ENCODE measurements at places on chromosomes 13 and 19. TPM values are rescaled to one million over a fixed set of nuclear protein-coding genes. Genes with fewer than 3 reads are reported as not detected.

The ETV2 gene
- total RNA-seq: under 0.01 TPM

DNA sequence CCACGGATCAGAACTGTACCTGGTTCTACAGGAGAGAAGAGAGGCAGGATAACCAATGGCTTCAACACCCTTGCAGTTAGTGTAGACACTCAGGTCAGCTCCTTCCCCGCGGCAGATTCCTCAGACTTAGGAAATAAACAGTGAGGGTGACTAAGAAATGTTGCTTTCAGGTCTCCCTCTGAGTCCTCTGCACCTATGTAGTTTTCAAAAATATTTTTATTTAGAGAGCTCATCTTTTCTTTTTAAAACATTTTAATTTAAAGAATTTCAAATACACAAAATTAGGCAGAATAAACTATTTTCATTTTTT, 195.2 kb downstream of the KLF12 start:
- DNase-seq: no peak

The SYNGR4 gene
- not detected for total RNA-seq

The APLP1 gene
- 1.8 TPM for total RNA-seq

The ADGRE1 gene
- total RNA-seq: not detected

GRCh38 chr13:89554801-89555200, 1792.7 kb upstream of the MIR17HG start:
- no peak for DNase-seq

DNA sequence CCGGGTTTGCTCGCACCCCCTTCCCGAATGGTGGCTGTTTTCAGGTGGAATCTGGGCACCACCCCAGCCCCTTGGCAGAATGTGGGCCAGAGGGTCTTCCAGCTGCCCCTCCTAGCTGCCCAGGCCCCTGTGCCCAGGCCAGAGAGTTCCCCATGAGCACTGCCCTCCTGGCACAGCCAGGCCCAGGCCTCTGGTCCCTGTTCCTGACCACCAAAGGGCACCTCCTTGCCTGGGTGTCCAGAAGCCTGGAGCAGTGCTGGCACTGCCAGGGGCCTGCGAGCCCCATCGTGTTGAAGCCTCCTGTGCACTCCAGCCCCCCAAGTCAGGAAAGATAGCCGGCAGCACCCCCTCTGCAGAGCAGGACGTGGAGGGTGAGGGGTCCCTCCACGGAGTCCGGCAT, 23.4 kb downstream of the PIAS4 start:
- DNase-seq: no peak

The CEBPA gene
- 0.13 TPM for total RNA-seq

GRCh38 chr13:37148501-37148900, 43.0 kb upstream of the CSNK1A1L start:
- no peak for DNase-seq

The NANOS3 gene
- total RNA-seq: not detected

The UBE2L5 gene
- total RNA-seq: not detected

The ZNF90 gene
- 0.63 TPM for total RNA-seq

DNA sequence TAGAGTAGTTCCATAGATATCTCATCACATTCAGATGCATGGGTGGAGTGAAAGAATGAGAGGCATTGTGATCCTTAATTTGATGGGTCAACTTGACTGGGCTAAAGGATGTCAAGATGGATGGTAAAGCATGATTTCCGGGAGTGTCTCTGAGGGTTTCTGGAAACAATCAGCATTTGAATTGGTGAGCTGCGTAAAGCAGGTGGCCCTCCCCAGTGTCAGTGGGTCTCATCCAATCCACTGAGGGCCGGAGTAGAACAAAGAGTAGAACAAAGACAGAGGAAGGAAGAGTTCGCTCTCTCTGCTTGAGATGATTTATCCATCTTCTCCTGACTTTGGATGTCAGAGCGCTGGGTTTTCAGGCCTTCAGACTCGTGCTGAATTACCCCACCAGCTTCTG, 43.1 kb downstream of the SERP2 start:
- no peak for DNase-seq

- DNase-seq: no peak
Observed at GRCh38 chr13:27860743-27861142, 59.1 kb upstream of the PDX1 start.

The OR7D2 gene
- total RNA-seq: 0.25 TPM

The LGALS7 gene
- total RNA-seq: not detected

DNA sequence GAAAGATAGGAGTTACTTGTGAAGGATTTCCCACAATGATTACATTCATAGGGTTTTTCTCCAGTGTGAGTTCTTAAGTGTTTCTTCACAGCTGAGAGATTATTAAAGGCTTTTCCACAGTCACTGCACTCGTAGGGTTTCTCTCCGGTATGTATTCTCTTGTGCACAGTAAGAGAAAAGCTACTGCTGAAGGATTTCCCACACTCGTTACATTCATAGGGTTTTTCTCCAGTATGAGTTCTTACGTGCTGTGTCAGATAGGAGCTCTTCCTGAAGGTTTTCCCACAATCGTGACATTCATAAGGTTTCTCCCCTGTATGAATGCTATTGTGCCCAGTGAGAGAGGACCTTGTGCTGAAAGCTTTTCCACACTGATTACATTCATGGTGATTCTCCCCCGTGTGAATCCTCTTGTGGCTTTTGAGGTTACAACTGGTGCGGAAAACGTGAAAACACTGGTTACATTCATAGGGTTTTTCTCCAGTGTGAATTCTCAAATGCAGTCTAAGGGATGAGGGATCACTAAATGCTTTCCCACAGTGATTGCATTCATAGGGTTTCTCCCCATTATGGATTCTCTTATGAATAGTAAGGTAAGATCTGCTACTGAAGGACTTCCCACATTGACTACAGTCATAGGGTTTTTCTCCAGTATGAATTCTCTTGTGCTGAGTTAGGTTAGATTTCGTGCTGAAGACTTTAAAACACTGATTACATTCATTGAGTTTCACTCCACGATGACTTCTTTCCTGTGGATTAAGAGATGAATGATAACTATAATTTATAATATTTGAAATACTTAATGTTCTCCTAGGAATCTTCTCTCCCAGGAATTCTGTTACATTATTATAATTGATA, 20.6 kb downstream of the ZNF558 start:
- DNase-seq: no peak

The AZU1 gene
- not detected for total RNA-seq

GRCh38 chr13:80121038-80121437, 219.9 kb downstream of the SPRY2 start:
- no peak for DNase-seq

The AXL gene
- 5.8 TPM for total RNA-seq

The USHBP1 gene
- 20.9 TPM for total RNA-seq

The ZNF579 gene
- total RNA-seq: 1.9 TPM

- no peak for DNase-seq
Observed at GRCh38 chr13:86445672-86446071, 646.5 kb upstream of the SLITRK6 start.

- no peak for DNase-seq
Observed at GRCh38 chr19:12133069-12133468, 7.1 kb downstream of the ZNF20 start.

- DNase-seq: peak; percentile 91
Observed at GRCh38 chr19:639253-640160, at the start of gene FGF22. TSS of gene FGF22 (plus strand) at chr19:639879. CDS start at chr19:639926, 47 bp downstream.

The VSTM1 gene
- total RNA-seq: not detected

GRCh38 chr13:34738254-34738992, 203.6 kb upstream of the NBEA start:
- no peak for DNase-seq

DNA sequence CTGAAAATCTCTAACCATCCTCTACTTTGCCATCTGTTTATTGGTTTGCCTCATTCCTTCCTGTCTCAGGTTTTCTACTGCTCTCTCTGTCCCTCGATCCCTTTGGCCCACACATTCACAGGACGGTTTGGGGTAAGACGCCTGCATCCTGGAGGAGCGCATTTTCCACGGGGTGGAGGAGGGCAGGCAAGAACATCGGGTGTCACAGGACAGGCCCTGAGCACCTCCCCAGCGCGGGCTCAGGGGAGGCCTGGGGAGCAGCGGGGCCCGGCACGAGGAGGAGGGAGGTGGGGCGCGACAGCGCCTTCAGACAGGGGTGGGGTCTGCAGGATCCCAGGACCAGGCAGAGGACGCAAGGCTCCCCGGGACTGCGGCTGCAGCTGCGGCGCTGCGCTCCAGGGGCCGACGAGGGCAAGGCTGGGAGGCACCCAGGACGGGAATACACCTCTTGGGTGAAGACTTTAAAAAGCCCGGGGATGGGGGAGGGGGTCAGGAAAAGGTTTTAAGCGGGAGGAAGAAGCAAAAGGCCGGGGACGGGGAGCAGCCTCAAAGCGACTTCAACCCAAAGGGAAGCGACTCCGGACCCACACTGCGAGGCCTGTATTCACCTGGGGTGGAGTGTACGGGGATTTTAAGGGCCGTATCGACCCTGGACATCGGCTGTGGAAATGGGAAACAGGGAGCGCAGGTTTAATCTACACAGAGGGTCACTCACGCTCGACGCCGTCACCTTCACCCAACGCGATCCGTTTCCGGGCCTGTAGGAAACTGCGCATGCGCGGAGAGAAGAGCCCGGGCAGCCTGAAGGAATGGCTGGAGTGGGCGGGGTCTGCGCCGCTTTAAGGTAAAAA, at the start of gene ZNF415:
Gene ZNF415 (minus strand): TSS at position 770 of the 851 bp plus-strand sequence. CDS start 10,234 bp downstream, outside the sequence.
- DNase-seq: peak; percentile 12

DNA sequence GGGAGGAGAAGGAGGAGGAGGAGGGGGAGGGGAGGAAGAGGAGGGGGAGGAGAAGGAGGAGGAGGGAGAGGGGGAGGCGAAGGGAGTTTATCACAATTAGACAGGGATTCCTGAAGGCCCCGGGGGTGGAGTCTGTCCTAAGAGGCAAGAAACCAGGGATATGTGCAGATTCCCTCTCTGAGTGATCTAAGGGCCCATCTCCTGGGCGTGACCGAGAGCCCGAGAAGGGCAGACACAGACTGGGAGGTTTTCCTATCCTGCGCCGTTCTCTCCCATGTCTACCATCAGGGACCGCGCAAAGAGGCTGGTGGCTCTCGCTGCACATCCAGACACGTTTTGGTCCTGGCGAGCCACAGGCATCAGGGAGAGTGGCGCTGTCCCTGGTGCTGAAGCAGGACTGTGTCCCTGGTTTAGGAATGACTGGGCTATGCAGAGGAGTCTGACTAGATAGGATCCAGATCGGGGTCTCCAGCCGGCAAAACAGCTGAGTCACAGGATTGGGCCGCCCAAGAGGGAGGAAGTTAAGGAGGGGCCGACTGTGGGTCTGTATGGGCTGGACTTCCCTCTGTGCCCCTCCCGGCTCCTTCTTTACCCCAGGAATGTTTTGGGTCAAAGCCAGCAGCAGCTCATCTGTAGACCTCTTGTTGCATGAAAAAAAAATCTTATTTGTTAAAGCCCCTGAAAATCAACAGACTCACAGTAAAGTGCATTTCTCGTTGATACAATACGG, 17.9 kb upstream of the ZNF175 start:
- peak; percentile 33 for DNase-seq

All from dermis microvascular lymphatic vessel endothelial cell (primary cell).